ENCODE measurements at places on chromosomes 7 and 10. TPM values are rescaled to one million over a fixed set of nuclear protein-coding genes. Genes with fewer than 3 reads are reported as not detected.

DNA sequence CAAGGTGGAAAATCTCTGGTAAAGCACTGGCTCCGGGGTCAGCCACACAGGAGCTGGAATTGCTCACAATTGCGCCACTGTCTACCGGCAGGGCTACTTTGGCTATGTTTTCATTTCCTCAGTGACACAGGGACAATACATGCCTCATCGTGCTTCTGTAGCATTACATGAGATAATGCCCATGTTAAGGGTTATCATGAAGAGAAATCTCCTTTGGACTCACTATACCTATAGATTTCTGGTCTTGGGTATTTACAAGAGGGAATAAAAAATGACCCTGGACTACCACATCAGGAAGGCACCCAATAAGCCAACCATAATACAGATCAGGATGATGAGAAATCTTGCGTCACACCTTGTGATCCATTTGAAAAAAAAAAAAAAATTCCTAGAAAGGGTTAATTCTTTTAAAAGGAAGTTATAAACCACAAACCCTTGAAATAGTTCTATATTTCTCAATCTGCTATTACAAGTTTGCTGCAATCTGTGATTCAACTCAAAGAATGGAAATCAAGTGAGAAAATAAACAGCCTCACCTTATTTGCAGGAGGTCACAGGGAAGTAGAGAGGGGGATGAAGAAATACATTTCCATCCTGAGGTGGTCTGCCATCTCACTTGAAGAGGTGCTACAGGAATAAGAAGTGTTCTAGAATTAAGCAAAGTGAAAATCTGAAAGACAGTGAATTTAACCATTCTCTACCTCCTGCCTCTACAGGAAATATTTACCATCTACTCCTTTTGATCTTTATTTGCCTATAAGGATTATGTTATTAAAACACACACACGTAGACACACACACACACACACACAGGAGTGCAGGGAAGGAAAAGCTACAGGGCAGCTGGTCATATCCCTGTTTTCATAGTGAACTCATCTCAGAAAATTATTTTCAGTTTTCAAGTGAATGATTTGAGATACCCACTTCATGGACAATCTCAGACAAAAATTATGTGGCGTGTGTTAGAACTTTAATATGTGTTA lies 231.3 kb upstream of the CELF2 start:
- no peak for DNase-seq

The TDRD1 gene
- not detected for total RNA-seq

- no peak for DNase-seq
Measured at GRCh38 chr10:77305650-77306632, 331.7 kb downstream of the KCNMA1 start.

- DNase-seq, result no peak
Measured at GRCh38 chr7:122337011-122337410, 32.5 kb upstream of the FEZF1 start.

- no peak for DNase-seq
Measured at GRCh38 chr10:131431533-131431932, 120.0 kb upstream of the TCERG1L start.

DNA sequence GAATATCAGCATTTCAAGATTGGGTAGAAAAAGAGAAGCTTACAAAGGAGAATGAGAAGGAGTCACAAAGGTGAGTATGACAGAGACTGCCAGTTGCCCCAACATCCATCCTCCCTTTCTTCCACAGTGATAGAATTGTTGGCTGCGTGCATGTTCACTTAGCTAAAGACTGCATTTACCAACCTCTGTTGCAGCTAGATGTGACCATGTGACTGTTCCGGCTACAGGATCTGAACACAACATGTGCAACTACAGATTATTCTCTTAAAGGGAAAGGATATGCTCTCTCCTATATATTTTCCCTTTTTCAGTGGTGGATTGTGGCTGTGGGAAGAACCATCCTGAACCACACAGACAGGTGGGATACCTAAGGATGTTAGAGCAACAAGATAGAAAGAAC lies 60.5 kb upstream of the ZNRF2 start:
- no peak for DNase-seq

The ZNF804B gene
- not detected for total RNA-seq

The KLF14 gene
- total RNA-seq, result not detected

The GJD4 gene
- not detected for total RNA-seq

DNA sequence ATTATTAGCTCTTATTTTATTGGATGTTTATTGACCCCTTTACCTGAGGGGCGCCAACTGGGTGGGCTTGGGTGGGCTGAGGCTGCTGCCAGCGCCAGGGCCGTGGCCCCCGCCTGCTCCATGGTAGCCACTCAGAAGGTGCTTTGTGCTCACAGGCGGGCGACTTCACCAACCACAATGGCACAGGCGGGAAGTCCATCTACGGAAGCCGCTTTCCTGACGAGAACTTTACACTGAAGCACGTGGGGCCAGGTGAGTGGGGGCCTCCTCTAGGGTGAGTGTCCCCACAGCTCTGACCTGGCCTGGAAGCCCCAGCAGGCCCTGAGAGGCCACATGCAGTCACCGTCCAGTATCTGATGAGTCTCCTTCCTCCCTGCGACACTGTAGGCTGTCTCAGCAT lies 4.1 kb downstream of the PPIF start:
- DNase-seq, result no peak

The CFAP58 gene
- total RNA-seq, result 0.46 TPM

All from pulmonary artery endothelial cell (primary cell).